ENCODE measurements at places on chromosomes 11 and 22. TPM values are rescaled to one million over a fixed set of nuclear protein-coding genes. Genes with fewer than 3 reads are reported as not detected.

- DNase-seq, result no peak
Measured at GRCh38 chr11:12192794-12193514, 82.6 kb downstream of the MICAL2 start.

GRCh38 chr11:64007160-64007628 is 21.0 kb downstream of the OTUB1 start:
- DNase-seq, result no peak

- DNase-seq, result peak; percentile 84
Measured at GRCh38 chr22:30310881-30311771, 15.6 kb downstream of the TBC1D10A start.

- no peak for DNase-seq
Measured at GRCh38 chr22:20582520-20583361, 75.3 kb downstream of the MED15 start.

DNA sequence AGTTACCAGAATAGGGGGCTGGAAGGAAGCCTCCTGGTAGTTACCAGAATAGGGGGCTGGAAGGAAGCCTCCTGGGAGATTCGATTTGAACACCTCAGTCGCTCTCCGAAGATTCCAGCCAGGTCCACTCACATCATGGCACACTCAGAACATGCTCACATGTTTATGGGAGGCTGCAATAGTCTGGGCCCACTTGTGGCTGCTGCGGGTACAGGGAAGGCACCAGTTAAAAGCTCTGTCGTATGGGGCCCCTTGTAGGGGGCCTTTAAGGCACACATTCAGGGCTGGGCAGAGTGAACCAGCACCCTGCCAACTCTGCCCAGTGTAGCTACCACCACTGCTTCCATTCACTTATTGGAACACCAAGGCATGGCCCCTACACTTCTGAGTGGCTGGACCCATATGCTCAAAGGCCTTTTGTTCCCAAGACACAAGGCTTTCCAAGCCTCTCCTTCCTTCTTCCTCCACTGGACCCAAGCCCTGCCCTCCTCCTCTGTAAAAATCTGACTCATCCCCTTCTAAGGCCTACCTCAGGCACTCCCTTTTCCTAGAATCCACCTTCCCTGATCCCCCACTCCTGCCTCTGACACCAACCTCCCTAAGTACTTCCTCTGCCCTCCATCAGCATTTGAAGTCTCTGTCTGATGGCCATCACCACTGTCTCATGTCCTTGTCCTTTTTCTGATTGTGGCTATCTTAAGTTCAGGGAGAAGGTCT is 28.0 kb downstream of the USP35 start:
- peak; percentile 11 for DNase-seq

DNA sequence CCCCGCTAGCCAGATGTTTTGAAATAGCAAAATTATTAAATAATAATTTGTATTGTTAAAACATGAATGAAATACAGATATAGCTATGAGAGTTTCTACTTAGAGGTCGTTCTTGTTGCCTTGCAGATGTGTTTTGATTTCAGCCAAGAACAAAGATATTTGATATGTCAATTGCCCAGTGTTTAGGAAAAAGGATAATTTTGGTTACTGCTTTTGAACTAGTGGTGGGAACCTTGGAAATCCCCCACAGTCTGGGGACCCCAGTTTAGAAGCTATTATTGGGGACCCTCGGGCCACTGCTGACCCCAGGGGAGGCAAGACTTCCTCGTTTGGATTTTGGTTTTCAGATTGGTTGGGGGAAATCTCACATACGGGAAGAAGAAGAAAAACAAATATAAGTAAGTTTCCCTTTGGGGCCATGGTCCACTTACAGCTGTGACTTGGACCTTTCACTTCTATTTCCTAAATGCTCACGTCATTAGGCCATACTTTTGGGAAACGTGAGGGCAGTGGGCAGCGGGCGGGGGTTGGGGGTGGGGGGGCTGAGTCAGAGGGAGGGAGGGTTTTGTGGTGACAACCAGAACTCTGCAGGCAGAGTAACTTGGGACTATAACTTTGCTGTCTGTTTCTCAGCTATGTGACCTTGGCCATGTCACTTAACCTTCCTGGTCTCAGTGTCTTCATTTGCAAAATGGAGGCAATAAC is 37.0 kb downstream of the LDLRAD3 start:
- no peak for DNase-seq

- DNase-seq, result no peak
Measured at GRCh38 chr22:18088825-18089568, 11.2 kb downstream of the PEX26 start.

GRCh38 chr11:30172883-30173311 is 57.9 kb upstream of the FSHB start:
- DNase-seq, result no peak

DNA sequence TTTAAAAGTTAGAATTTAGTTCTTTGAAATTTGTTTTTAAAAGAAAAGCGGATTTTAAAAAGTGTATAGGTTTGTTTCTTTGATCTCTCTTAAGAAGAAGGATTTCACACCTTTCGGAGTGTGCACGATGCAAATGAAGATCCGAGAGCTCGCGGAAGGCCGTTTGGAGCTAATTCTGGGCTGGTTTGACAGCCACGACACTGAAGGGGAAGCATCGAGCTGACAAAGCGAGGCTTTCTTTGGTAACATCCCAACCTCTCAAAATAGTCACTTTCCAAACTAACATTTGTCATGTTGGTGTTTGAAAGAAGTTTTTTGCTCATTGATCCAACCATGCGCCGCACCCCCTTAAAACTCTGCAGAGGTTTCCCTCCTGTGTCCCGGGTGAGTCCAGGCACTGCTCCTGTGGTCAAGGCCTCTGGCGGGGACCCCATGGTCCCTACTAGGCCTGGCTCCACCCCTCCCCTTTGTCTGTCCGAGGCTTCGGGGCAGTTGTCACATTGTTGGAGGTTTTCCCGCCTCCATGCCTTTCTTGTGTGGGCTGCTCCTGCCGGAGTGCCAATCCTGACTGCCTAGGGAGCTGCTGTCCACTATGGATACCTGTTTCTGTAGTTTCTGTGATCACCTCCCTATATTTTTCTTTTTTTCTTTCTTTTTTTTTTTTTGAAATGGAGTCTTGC is 39.7 kb downstream of the MPPED1 start:
- DNase-seq, result no peak

- DNase-seq, result no peak
Measured at GRCh38 chr11:76495019-76495418, 50.2 kb downstream of the EMSY start.

DNA sequence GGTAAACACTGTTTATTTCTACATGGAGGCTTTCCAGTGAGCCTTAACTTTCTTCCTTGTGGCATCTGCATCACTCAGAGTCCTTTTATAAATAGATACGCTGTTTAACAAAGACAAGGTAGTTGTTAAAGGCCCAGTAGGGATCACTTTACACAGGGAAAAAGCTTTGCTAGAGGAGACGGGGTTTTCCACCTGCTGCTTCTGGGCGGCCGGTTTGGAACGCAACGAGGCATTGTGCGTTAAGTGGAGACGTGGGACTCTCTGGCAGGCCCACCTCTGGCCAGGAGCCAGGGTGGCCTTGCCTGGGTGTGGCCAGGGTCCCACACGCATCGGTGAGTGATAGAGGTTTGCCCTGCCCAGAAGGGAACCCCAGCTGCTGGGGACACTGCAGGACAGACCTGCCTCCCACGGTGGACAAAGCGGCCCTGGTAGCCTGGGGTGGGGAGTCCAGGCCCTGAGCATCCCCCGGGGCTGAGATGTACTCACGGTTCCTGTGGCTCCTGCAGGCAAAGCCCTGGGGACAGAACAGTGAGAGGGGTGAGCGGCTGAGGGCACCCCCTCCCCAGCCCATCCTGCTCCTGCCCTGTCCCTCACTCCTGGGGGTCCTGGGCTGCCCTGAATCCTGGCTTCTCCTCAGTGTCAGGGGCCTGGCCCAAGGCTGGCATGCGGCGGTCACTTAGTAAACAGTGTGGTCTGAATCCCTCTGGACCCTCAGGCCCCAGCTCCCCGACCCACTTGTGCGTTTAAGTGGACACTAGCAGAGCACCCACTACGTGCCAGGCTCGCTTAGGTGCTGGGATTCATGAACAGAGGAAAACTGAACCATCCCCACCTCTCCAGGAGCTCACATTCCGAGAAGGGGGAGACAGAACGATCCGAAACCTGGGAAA is 4.2 kb downstream of the IL17REL start:
- no peak for DNase-seq

DNA sequence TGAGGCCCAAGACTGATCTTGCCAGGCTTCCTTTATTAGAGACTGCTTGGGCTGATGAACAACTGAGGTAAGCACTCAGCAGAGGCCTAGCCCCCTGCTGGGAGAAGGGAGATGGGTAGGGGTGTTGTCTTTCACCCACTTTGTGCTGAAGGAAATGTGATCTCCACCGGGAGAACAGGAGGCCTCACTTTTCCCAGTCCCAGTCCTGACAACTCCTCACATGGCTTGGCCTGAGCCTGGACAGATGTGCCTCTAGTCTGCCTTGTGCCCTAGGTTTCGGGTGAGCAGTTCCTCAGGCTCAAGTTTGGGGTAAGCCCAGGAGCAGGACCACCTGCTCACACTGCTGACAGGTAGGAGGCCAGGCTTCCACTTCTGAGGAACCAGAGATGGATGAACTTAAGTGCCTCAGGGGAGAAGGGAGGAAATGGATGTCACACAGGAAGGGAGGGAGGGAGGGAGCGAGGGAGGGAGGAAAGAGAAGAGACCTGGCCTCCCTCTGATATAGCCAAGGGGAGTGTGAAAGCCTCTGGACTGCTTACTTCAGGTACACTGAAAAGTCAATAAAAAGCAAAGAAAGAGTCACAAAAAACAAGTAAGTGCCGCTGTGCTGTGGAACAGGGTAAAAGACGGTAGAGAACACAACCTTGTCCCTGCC is 8.1 kb downstream of the CLPB start:
- DNase-seq, result no peak

Gene SPI1
- total RNA-seq, result 21.5 TPM

Gene OR51B2
- 0.35 TPM for total RNA-seq

Gene OR51E1
- total RNA-seq, result not detected

Gene APOC3
- total RNA-seq, result not detected

Gene OLFML1
- total RNA-seq, result 23.7 TPM
